ENCODE measurements at places on chromosomes 2 and 18. TPM values are rescaled to one million over a fixed set of nuclear protein-coding genes. Genes with fewer than 3 reads are reported as not detected.

The GALR1 gene
- polyA plus RNA-seq = not detected

- H3K27me3 ChIP-seq = no peaks in the 10 kb centered on the region
- H3K4me3 ChIP-seq = no peak overlapping the region
- DNase-seq = no peak
- no peaks in the 10 kb centered on the region for H3K4me1 ChIP-seq
- no peaks in the 10 kb centered on the region for H3K36me3 ChIP-seq
- H3K27ac ChIP-seq = no peak overlapping the region
These were observed 6.8 kb downstream of the ESPNL start for GRCh38 chr2:238106698-238107524.

The WDR35 gene
- 1.6 TPM for polyA plus RNA-seq

DNA sequence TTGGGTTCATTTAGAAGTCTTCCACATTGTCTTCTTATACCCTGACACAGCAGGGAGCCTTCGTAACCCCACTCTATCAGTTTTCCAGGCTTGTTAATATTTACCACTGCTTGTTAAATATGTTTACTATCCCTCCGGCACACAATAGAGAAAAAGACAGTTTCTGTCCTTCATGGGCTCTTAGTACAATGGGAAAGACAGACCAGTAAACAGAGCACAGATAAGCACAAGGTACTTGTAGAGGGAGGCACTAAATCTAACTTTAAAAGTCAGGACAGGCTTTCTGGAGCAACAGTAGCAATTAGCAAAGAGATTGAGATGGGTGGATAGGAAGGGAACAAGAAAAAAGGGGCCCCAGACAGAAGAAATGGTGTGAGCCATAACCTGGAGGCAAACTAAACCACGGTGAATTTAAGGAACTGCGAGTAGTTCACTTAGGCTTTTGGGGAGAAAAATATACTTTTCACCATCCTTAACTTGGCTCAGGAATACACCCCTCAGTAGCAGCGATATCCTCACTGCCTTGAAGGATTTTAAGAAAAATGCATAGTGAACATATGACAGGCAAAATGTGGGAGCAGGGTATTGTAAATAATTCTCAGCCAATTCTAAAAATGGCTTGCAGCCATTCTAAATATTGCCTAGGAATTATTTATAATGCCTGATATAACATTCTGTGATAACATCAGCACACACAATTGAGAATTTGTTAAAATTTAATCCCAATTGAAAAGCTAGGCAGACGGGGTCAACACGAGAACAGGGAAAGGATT lies 383.7 kb downstream of the CDH2 start:
- no peaks in the 10 kb centered on the region for H3K27me3 ChIP-seq
- DNase-seq = no peak
- no peaks in the 10 kb centered on the region for H3K36me3 ChIP-seq
- no peak overlapping the region for H3K27ac ChIP-seq
- H3K4me3 ChIP-seq = no peak overlapping the region

DNA sequence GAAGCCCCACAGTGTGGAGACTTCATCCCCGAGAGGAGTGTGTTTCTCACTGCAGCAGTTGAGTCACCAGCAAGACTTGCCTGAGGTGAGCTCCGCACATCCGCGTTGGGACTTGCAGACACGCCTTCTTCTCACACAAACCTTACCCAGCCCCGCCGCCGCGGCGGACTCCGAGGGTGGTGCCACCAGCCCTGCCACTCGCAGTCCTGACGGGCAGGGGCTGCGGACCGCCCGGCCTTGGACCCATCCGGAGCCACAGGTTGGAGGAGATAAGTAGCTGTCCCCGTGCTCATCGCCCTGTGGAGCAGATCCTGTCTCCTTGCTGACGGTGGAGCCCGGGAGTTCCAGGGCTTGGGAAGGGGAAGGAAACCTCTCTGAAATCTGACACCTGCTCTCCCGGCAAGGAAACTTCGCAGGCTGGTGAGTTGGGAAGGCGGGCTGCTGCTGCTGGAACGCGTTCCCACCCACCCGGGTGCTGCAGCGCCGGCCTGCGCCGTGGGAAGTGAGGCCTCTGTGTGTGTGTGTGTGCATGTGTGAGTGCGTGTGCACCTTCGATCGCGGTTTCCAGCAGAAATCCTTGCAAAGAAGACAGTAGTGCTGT lies at the start of gene RAB27B:
Gene RAB27B (plus strand): TSS at position 197 of the 601 bp plus-strand sequence. CDS start 49,109 bp downstream, outside the sequence.
- peak within 1 kb of the TSS; percentile 85 for H3K4me3 ChIP-seq
- no peaks in the 10 kb centered on the region for H3K36me3 ChIP-seq
- peak within 1 kb of the TSS; percentile 21 for H3K27ac ChIP-seq
- H3K27me3 ChIP-seq = no peaks in the 10 kb centered on the region
- H3K4me1 ChIP-seq = peaks cover 16% of the 10 kb centered on the region
- DNase-seq = peak; percentile 8

DNA sequence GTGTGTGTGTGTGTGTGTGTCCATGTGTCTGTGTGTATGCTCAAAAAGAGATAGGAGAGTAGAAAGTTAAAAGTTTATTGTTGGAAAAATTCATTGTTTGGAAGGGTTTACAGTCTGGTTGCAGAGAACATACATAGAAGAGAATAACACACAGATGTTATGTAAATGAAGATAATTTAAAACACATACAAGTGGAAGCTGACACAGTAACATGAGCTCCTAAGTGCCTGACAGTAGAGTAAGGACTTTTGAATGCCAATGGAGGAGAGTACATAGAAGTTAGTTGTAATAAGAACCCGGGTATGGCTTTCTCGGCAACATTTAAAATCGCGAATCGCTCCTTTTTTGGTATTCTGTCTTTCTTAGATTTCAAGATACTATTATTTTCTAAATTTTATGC lies 137.0 kb upstream of the FANCL start:
- DNase-seq = no peak
- no peaks in the 10 kb centered on the region for H3K27me3 ChIP-seq
- H3K4me3 ChIP-seq = no peak overlapping the region
- no peak overlapping the region for H3K27ac ChIP-seq
- H3K4me1 ChIP-seq = no peaks in the 10 kb centered on the region
- no peaks in the 10 kb centered on the region for H3K36me3 ChIP-seq

GRCh38 chr18:25352629-25353005 lies 651 bp upstream of the ZNF521 start:
- H3K36me3 ChIP-seq = no peaks in the 10 kb centered on the region
- peaks cover 20% of the 10 kb centered on the region for H3K27me3 ChIP-seq
- H3K4me3 ChIP-seq = no peak overlapping the region

DNA sequence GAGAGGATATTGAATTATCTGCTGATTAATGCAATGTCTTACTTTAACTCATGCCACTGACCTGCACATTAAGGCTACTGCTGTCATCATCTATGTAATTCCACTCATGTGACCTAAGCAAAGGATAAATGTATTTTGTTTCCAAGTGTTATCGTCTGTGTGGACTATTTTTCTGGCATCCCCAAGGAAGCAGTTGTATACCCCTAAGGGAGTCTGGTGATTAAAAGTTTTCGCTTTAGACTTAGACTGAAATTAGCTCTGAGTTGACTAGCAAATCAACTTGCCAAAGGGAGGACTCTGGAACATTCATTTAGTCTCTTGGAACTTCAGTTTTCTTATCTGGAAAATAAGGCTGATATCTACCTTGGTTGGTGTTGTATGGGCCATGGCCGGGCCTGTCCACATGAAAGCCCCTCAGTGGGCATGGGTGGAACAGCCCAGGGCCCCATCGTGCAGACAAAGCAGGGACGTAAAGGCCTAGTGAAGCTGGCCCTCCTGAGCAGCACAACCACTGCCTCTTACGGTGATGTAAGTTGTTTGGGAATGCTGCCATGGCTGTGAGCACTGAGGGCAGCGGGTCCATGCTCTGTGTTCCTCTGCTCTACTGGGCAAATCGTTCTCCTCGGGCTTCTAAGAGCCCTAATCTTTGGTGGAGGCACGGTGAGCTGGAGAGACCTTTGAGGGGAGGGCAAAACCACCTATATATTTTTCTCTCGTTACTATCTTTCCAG lies 144.4 kb upstream of the RNF152 start:
- H3K4me1 ChIP-seq = peaks cover 5% of the 10 kb centered on the region
- no peak for DNase-seq
- H3K36me3 ChIP-seq = no peaks in the 10 kb centered on the region
- no peak overlapping the region for H3K27ac ChIP-seq
- H3K4me3 ChIP-seq = no peak overlapping the region

DNA sequence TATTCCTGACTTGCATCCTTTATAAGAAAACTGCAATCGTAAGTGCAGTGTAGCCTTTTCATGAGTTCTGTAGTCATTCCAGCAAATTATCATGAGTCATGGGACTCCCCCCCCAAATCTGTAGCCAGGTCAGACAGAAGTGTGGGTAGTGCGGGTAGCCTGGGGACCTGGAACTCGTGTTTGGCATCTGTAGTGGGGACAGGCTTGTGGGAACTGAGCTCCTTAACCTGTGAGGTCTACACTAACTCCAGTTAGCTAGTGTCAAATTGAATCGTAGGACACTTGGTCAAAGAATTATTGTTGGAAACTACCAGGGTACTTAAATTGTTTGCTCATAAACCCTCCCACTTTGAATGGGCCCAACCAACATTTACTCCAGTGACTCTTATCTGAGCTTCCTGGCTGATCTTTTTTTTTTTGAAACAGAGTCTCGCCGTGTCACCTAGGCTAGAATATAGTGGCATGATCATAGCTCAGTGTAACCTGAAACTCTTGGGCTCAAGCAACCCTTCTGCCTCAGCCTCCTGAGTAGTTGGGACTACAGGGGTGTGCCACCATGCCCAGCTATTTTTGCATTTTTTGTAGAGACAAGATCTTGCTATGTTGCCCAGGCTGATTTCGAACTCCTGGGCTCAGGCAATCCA lies 12.4 kb downstream of the PFN4 start:
- no peak overlapping the region for H3K27ac ChIP-seq
- no peak overlapping the region for H3K4me3 ChIP-seq
- DNase-seq = no peak
- no peaks in the 10 kb centered on the region for H3K36me3 ChIP-seq
- no peaks in the 10 kb centered on the region for H3K27me3 ChIP-seq

The FASTKD1 gene
- polyA plus RNA-seq = 16.4 TPM

DNA sequence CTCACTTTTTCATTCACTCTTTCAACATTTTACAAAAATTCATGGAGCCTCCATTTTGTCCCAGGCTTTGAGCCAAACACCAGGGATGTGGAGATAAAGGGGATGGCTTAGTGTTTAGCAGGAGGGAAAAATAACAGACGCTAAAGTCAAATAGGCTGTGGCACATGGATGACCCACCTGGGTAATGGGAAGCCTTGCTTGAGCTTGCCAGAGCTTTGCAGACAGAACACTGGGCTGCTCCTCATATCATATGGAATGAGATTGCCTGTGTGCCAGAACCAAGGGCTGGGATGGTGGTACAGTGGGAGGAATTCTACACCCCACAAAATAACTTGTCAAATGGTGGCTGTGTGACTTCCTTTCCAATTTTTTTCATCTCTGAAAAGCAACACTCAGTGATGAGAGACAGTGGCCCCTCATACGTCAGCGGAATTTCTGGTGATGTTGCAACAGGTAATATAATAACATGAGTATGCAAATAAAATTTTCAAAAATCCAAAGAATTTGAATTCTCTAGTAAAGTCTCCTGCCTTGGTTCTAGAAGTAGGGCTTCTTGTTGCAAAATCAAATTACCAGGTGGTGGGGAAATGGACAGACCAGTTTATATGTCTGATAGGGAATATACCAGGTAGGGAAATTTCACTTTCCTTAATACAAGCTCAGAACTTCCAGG lies 252.9 kb downstream of the CLIP4 start:
- H3K4me3 ChIP-seq = no peak overlapping the region
- H3K27me3 ChIP-seq = no peaks in the 10 kb centered on the region
- no peaks in the 10 kb centered on the region for H3K4me1 ChIP-seq
- no peak for DNase-seq
- H3K36me3 ChIP-seq = no peaks in the 10 kb centered on the region

The SPC25 gene
- polyA plus RNA-seq = not detected

DNA sequence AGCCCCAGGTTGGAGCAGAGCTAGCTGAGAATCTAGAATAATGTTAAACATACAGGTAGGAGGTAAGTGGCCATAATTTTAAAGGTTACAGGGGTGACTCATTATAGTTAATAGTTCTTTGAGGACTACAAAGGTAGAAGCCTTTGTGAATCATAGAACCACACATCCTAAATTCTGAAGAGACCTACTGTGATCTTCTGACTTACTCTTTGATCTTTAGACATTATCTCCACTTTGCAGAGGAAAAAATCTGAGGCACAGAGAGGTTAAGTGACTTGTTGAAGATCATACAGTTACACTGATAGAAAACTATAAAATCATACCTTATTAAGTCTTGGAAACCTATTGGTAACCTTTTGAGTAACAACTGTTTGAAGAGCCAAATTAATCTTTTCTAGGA lies 1051.3 kb upstream of the NRXN1 start:
- DNase-seq = no peak
- H3K27ac ChIP-seq = no peak overlapping the region
- no peaks in the 10 kb centered on the region for H3K4me1 ChIP-seq
- no peak overlapping the region for H3K4me3 ChIP-seq

The SNRPD1 gene
- 89.9 TPM for polyA plus RNA-seq

DNA sequence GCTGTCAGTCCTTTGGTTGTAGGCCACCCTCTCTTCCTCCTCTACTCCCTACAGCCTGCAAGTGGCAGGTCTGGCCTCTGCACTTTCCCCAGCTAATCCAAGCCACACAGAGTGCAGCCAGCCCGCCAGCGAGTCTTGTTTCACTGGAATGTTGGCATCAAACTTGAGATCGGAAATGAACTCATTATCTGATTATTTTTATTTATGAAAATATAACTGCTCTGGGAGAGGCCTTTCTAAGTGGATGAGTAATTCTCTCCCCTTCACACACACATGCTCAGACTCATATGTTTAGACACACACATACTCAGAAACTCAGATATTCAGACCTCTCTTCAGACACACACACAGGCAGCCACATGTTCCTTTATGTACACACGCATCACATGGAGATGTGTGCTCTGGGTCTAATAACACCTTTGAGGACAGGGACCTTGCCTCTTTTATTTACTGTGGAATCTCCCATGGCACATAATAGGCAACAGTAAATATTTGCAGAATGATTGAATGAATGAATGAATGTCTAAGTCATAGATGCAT lies 151.3 kb downstream of the ZFP36L2 start:
- no peak for DNase-seq
- no peaks in the 10 kb centered on the region for H3K36me3 ChIP-seq
- no peak overlapping the region for H3K27ac ChIP-seq
- no peak overlapping the region for H3K4me3 ChIP-seq

- no peaks in the 10 kb centered on the region for H3K4me1 ChIP-seq
- no peak for DNase-seq
- no peak overlapping the region for H3K27ac ChIP-seq
These were observed 111.7 kb downstream of the BABAM2 start for GRCh38 chr2:28002181-28002580.

Data from CD8-positive, alpha-beta memory T cell (primary cell).